ENCODE measurements at places on chromosomes 6 and 20.

- no peak for DNase-seq
Measured at GRCh38 chr6:72589096-72589495, 32.8 kb upstream of the KCNQ5 start.

GRCh38 chr6:352474-352873 is 39.1 kb upstream of the IRF4 start:
- no peak for DNase-seq

GRCh38 chr6:39209911-39210310 is 19.4 kb downstream of the KCNK5 start:
- DNase-seq = no peak

DNA sequence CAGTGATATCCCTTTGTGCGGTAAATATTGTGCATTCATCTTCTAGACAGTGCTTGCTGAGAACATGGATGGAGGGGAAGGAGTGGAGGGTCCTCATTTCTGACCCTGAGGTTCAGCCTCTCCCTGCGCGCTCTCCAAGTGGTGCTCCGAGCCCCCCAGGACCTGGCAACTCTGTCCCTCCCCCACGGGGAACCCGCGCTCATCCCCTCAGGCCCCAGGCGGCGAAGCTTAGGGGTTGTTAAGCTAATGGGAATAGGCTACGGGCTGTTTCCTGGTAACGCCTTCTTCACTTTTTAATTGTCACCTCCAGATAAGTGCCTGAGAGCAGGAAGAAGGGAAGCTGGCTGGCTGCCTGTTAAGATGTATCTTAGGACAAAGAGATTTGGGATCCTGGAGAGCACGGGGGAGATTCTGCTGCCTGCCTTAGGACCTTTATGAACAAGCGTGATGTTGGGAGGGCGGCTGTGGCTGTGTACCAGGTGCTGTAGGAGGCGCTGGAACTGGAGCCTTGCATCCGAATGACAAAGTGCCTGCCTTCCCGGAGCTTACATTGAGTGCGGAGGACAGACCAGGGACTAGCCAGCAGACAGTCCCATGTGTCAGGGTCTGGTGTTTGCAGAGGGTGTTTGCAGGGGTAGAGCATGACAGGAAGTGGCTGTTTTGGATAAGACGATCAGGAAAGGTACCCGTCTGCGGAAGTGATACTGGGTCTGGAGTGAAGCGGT is 11.7 kb downstream of the TSHZ2 start:
- no peak for DNase-seq

GRCh38 chr20:11917663-11918062 is at the start of gene BTBD3:
Gene BTBD3 (plus strand): TSS chr20:11917893. CDS start chr20:11918276, 383 bp downstream.
- peak; percentile 65 for DNase-seq

- no peak for DNase-seq
Measured at GRCh38 chr20:10540636-10541493, 105.8 kb downstream of the SLX4IP start.

GRCh38 chr6:3913077-3913957 is 64.1 kb downstream of the FAM50B start:
- DNase-seq = no peak

DNA sequence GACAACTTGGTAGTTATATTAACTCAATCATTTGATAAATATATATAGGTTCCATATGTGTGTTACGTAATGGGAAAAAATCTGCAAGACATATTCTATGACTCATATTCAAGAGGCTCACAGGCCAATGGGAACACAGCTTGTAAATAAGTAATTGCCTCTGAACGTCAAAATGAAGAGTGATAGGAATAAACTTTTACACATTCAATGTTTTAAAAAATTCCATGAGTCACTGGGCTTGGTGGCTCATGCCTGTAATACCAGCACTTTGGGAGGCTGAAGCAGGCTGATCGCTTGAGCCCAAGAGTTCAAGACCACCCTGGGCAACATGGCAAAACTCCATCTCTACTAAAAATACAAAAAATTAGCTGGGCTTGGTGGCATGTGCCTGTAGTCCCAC is 209.4 kb upstream of the MCHR2 start:
- no peak for DNase-seq

GRCh38 chr20:50009521-50010454 is 27.0 kb downstream of the SNAI1 start:
- DNase-seq = peak; percentile 73

DNA sequence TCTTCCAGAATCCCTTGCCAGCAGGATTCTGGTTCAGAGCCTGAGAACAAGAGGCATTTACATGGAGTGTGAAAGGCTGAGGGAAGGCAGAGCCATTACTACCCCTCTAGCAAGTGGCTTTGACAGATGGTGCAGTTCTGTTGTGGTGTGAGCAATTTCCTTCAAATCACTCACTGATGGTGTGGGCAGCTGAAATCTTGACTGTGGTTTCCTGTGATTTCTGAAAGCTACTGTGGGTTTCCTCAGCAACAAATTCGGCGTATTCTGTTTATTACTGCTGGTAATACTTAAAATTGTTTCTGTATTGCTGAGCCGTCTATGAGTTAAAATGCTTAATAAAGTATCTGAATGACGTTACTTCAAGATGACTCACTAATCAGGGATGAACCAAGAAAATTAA is 181.5 kb upstream of the TCF21 start:
- DNase-seq = no peak

GRCh38 chr20:59299945-59300332 is 472 bp upstream of the EDN3 start:
- DNase-seq = no peak

DNA sequence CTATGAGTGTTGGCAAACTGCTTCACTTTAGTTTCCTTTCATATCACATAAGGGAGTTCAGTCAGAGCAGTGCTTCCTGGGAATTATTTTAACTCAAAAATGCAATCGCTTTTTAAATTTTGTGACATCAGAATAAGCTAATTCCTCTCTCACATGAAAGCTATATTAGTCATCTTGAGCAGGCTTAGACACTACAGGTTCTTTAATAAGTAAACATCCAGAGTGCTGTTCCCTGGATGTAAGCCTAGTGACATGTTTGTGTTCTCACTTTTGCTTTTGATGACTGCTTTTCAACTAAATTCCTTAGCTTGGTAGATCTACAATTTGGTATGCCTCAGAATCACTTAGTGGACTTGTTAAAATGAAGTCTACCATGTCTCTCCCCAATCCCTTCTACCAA is 252.7 kb upstream of the POU3F2 start:
- no peak for DNase-seq

DNA sequence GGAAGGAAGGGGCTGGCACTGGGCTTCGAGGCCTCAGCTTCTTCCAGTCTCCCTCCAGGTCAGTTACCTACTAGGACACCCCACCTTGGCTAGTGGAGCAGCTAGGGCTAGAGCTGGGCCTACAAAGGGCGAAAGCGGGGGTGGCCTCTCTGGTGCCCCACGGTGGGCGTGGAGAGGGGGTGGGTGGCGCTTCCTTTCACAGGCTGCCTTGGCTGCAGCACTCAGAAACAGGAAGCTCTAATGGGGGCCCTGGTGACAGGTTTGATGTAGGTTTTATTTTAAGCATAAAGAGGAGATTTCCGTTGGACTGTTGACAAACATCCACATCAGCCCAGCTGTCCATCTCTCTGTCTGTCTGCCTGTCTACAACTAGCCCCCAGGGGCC is 13.4 kb downstream of the FAM110A start:
- no peak for DNase-seq

GRCh38 chr6:41201764-41202173 is 820 bp upstream of the TREML2 start:
- no peak for DNase-seq

DNA sequence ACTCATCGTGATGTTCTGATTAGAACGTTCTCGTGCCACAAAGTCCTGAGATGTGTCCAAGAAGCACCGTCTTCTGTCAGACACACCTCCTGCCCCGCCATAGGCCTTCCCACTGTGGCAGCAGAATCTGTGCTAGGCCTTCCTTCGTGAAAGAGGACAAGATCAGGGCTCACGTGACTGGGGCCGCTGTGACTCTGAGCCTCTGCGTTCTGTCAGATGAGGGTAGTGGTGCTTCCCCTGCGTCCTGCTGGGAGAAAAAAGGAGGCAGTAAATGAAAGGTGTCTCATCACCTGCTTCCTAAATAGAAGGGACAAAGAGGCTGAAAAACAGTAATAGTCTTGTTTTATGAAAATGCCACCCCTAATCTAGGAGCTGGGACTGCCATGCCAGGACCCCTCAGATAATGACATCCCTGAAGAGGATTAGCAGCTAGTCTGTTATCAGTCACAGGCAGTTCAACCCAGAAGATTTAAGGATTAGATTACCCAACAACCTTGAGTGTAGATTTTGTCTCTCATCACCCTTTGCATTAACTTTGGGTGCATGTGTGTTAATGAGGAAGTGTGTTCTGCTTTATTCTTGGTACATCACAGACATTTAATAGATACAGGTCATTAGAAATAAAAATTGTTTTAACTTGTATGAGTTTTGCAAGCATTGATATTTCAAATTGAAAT is 4.1 kb downstream of the DNAJC5 start:
- DNase-seq = no peak

DNA sequence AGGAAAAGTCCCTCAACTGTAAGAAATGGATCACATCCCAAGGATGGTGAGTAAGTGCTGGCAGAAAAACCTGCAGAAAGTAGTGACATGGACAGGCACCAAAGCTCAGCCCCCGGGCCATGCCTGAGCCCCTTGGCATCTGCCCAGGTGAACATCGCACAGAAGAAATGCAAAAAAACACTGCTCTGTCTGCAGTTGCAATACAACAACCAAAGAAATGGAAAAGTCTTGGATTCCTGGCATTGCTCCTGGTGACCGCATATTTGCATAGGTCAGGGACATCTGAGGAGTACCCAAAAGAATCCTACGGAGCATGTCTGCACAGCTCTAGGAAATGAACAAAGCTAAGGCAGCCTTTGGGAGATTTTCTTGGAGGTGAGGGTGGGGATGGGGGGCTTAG is 63.1 kb upstream of the PTPRT start:
- DNase-seq = no peak

DNA sequence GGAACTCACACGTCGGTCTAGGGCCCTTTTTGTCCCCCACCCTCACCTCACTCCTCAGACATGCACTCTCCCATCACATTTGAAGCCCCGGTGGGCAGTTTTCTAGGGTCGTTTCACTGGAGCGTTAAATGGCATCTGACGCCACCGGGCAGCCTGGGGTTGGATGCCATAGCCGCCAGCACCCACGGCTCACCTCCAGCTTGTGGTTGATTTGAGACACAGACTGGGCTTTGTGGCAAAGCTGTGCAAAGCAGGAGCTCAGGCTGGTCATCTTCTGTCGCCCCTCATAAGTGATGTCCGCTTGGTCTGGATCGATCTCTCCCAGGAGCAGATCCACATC is 530 bp downstream of the GOPC start:
- no peak for DNase-seq

DNA sequence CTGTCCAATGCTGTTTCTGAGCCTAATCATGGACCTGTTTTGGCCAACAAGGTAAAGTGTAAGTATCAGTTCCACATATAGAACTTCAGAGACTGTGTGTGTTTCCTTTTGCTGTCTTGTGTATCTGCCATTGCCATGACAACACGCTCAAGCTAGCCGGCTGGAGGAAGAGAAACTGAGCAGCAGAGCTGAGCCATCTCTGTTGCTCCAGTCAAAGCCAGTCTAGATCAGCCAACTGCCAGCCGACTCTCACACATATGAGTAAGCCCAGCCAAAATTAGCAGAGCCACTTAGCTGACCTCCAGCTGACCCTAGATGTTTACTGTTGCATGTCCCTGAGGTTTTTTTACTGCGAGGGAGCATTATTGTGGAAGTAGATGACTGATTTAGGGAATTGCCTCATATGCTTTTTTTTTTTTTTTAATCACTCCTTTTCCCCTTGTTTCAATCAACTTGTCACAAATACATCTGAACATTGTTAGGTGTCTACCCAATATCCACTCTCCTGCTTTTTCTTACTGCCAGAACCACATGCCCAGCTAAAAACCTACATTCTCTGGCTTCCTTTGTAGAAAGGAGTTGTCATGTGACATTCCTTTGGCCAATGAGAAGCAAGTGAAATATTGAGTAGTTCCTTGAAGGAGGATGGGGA is 304.3 kb upstream of the SUPT3H start:
- DNase-seq = no peak

DNA sequence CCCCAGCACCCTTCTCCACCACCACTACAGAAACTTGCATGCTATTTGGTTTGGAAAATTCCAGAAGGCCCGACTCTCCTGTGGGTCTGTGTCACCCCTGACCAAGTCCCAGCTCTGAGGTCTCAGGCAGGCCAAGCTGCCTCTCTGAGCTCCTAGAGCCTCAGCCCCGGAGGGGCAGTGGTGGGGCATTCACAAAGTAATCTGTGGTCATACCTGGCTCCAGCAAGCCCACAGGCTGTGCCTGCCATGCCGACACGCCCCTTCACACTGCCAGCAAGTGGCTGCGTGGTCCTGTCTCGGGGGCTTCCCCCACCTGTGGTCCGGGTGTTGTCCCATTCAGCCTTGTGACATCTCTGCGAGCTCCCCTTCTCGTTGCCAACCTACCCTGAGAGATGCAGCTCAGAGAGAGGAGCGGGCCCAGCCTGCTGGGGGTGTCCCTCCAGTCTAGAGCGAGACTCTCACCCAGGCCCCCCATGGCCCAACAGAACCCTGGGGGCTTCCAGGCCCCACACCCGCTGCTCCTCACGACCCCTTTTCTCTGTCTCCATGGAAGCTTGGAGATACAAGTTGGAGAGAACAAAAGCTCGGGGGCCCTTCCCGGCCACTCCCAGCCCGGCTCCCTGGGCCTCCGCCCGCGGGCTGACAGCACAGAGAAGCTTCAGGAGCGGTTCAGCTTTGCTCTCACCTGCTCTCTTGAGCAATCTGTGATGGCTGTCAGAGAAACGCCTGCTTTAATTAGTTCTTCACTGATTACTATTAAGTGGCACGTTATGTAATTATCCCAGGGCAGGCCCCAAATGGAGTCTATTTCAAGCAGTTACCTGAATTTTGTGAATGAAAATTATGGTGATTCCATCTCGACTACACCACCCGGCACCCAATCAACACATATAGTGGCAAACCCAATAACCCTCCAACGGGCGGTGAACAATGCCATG is 147.7 kb upstream of the PHACTR3 start:
- DNase-seq = no peak

GRCh38 chr20:45968081-45968671 is 3.8 kb downstream of the ZNF335 start:
- DNase-seq = no peak

GRCh38 chr6:57423468-57423867 is 106.0 kb downstream of the PRIM2 start:
- DNase-seq = no peak

GRCh38 chr20:341682-342081 is 5.2 kb upstream of the NRSN2 start:
- no peak for DNase-seq

DNA sequence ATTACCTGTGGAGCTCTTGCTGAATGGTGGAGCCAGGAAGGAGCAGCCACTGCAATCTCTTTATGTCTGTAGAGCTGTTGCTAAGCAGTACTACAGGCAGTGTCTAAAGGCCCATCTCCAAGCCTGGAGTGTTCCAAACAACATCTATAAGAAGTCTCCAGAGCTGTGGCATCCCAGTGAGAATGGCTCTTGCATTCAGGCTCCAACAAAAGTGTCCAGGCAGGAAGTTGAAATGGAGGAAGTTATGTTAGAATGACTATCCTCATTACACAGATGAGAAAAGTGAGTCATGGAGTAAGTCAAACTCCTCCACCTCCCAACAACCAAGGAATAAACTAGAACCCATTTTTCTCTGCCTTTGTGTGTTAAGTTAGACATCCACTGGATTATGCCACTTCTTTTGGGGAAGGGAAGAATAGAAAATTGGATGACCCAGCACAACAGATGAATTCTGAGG is 288.5 kb upstream of the STXBP5 start:
- no peak for DNase-seq

All from retina (tissue), 1 donor.